ENCODE measurements at places on chromosomes 2 and 18. TPM values are rescaled to one million over a fixed set of nuclear protein-coding genes. Genes with fewer than 3 reads are reported as not detected.

DNA sequence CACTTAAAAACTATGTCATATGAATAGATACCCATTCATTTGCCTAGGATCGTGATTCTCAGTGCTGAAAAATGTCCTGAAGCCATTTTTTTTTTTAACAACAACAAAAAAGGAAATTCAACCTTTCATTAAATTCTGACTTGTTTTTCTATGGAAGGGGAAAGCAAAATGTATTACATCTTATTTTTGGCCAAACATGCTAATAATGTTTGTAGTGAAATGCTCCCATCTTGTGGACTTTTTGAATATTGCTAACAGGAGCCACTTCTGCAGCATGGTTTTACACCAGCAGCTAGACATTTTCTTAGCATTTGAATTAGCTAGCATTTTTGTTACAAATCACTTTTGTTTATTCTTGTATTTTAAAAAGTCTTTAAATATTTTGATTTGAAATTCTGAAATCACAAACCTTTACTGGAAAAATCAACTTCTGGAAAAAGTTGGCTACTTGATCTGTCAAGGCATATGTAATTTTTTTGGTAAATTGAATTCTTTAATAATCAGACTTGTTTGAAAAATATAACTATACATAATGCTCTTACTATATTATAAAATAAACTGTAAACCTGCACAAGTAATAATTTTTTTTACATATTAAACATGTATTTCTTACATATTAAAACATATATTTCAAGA, 75.8 kb downstream of the KIDINS220 start:
- H3K27me3 ChIP-seq: no peaks in the 10 kb centered on the region
- H3K27ac ChIP-seq: no peak overlapping the region

- H3K4me1 ChIP-seq: peaks cover 59% of the 10 kb centered on the region
- H3K36me3 ChIP-seq: peaks cover 60% of the 10 kb centered on the region
- H3K27ac ChIP-seq: peak overlapping the region; percentile 85
- DNase-seq: no peak
- peak overlapping the region; percentile 11 for H3K4me3 ChIP-seq
Observed at GRCh38 chr2:9594366-9595054, 36.3 kb downstream of the YWHAQ start.

DNA sequence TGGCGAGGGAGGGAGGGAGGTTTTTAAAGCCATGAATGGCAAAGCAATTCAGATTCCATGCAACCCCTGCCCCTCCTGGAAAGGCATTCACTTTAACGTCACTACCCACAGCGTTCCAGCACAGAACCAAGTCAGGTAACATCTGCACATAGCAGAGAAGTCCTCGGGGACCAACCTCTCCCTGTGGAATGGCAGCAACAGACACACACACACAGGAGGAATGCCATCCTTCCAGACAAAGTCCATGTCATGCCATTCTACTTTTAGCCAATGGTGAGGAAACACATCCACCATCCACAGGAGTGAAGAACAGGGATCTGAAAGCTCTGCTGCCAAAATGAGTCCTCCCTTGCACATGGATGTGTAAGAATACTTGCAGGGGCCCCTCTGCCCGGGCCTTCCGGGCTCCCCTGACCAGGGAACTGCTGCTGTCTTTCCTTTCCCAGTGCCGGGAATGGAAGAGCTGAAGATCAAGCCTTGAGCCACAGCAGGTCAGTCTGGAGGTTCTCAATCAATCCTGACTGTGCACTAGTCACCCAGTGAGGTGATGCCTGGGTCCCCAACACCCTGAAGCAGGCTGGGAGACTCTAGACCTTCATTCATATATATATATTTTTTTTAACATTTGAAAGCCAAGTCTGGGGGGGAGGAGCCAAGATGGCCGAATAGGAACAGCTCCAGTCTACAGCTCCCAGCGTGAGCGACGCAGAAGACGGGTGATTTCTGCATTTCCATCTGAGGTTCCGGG, 63.7 kb downstream of the UXS1 start:
- DNase-seq: no peak
- no peak overlapping the region for H3K4me3 ChIP-seq
- no peaks in the 10 kb centered on the region for H3K27me3 ChIP-seq

MAPK4 gene
- total RNA-seq: not detected

DNA sequence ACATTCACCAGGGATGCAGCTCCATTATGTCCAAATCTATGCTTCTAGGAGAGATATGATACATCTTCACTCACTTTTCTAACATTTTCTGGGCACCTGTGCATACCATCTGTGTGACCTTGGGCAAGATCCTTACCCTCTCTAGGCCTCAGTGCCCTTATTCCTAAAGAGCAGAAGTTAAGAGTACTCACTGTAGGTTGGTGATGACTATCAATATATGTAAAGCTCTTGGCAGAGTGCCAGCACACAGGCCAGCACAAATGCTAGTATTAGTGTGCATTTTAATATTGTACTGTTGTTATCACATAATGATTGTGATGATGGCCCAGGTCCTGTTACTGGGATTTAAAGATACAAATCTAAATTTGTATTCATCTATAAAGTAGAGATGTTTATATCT, 199.2 kb downstream of the RAD51AP2 start:
- H3K27me3 ChIP-seq: no peaks in the 10 kb centered on the region
- DNase-seq: no peak
- no peaks in the 10 kb centered on the region for H3K4me1 ChIP-seq
- H3K27ac ChIP-seq: no peak overlapping the region
- H3K4me3 ChIP-seq: no peak overlapping the region

DNA sequence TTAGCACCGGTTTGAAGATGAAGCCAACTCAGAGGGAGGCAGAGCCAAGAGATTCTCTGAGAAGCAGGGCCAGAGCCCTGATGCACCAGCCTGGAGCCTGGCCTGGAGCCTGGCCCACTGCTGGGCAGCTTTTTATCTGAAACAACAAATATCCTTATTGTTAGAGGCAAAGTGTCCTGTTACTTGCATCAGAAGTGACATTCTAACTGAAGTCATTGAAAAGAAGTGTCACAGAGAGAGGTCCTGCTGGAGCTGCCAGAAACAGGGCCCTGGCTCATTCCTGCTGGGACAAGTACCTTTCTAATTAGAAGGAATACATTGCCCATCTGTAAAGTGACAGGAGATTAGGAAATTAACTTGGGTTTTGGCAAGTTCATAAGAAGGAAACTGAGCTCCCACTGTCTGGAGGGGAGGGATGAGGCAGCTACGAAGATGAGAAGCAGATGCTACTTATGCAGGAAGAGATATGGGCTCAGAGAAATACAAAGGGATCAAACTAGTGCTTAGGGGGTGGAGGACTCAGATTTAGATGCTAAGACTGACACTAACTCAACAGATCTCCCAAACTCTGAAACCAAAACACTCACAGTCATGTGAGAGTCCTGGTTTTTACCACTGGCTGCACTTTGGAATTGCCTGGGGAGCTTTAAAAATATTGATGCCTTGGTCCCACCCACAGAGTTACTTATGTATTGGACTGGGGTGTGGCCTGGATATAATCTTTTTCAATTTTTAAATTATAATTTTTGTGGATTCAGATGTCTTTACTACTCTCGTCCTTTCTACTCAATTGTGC, 11.0 kb upstream of the HK2 start:
- H3K36me3 ChIP-seq: no peaks in the 10 kb centered on the region
- no peak overlapping the region for H3K4me3 ChIP-seq
- H3K27ac ChIP-seq: no peak overlapping the region
- no peak for DNase-seq
- no peaks in the 10 kb centered on the region for H3K27me3 ChIP-seq

- no peak overlapping the region for H3K27ac ChIP-seq
- DNase-seq: no peak
- H3K4me3 ChIP-seq: no peak overlapping the region
- no peaks in the 10 kb centered on the region for H3K4me1 ChIP-seq
- H3K36me3 ChIP-seq: no peaks in the 10 kb centered on the region
Observed at GRCh38 chr18:64734063-64734462, 585.2 kb upstream of the LINC00305 start.

GRCh38 chr18:45266023-45266422, 349.3 kb upstream of the SLC14A2 start:
- H3K27ac ChIP-seq: no peak overlapping the region
- DNase-seq: no peak
- no peaks in the 10 kb centered on the region for H3K27me3 ChIP-seq
- no peaks in the 10 kb centered on the region for H3K36me3 ChIP-seq
- no peak overlapping the region for H3K4me3 ChIP-seq

CYP27C1 gene
- not detected for total RNA-seq

DNA sequence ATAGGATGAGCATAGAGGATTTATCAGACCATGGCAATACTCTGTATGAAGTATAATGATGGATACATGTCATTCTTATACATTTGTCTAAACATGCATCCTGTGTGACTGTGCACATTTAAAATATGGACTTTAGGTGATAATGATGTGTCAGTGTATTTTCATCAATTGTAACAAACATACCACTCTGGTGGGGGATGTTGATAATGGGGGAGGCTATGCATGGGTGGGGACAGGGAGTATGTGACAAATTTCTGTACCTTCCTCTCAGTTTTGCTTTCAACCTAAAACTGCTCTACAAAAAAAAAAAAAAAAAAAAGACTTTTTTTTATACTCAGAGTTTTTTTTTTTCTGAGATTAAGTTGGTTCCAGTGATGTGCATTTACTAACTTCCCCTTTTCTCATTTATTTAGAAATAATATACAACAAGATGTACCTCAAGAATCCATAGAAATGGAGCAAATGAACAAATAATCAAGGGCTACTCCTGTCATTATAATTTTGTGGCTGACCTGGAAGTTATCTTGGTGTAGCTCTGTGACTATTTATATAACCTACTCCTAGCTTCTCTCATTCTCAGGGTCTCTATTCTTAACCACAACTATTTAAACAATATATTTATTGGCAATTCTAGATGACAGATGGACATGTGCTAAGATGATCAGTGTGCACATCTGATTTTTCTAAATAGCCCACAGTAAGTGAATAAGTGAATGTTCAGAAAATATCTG, 108.9 kb upstream of the ITGA4 start:
- no peak overlapping the region for H3K4me3 ChIP-seq
- peak overlapping the region; percentile 36 for H3K27ac ChIP-seq
- peaks cover 24% of the 10 kb centered on the region for H3K4me1 ChIP-seq

- no peaks in the 10 kb centered on the region for H3K36me3 ChIP-seq
- H3K27me3 ChIP-seq: peaks cover 30% of the 10 kb centered on the region
- no peak overlapping the region for H3K4me3 ChIP-seq
- no peaks in the 10 kb centered on the region for H3K4me1 ChIP-seq
Observed at GRCh38 chr2:234650911-234651310, 154.0 kb upstream of the ARL4C start.

- H3K4me1 ChIP-seq: no peaks in the 10 kb centered on the region
- no peaks in the 10 kb centered on the region for H3K27me3 ChIP-seq
- H3K27ac ChIP-seq: no peak overlapping the region
Observed at GRCh38 chr2:71714601-71715240, 261.4 kb downstream of the DYSF start.

DNMT3A gene
- total RNA-seq: 92.2 TPM

- H3K27ac ChIP-seq: no peak overlapping the region
- H3K4me1 ChIP-seq: no peaks in the 10 kb centered on the region
- no peak for DNase-seq
Observed at GRCh38 chr2:155157065-155157464, 458.6 kb downstream of the KCNJ3 start.

DNA sequence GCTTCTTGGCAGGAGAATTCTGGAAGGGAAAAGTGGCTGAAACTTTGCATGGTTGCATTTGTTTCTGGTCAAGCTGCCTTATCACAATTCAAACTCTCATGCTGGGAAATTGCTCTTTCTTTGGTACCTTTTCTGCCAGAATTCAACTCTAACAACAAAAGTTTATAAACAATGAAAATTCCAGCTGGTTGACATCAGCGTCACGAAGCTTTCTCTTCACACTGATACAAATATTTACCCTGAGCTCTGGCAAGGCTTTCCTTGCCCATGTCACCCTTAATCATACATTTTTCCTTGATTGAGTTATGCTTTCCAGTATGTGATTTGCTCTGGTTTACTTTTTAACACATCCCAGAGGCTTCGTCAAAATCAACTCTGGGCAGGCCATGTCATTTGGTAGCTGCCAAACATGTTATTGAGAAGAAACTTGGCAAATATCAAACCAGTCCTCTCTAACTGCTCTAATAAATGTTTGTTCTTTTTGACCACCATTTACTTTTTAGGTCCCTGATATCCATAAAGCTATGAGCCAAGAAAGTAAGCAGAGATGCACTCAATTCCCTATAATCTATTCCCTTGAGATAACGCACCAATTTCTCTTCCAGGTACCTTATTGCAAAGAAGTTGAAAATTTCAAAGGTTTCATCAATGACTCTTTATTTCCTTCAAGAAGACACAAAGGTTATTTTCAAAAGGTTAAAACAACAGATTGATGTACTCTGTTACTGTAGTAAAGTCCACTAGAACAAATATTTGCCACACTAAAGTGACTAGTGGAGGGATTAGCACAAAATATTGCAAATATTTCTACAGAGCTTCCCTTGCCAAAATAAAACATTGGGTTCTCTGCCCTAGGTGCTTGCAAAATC, 1241.1 kb upstream of the ZEB2 start:
- no peaks in the 10 kb centered on the region for H3K36me3 ChIP-seq
- H3K4me3 ChIP-seq: no peak overlapping the region
- H3K4me1 ChIP-seq: no peaks in the 10 kb centered on the region
- no peak for DNase-seq
- H3K27ac ChIP-seq: no peak overlapping the region

DNA sequence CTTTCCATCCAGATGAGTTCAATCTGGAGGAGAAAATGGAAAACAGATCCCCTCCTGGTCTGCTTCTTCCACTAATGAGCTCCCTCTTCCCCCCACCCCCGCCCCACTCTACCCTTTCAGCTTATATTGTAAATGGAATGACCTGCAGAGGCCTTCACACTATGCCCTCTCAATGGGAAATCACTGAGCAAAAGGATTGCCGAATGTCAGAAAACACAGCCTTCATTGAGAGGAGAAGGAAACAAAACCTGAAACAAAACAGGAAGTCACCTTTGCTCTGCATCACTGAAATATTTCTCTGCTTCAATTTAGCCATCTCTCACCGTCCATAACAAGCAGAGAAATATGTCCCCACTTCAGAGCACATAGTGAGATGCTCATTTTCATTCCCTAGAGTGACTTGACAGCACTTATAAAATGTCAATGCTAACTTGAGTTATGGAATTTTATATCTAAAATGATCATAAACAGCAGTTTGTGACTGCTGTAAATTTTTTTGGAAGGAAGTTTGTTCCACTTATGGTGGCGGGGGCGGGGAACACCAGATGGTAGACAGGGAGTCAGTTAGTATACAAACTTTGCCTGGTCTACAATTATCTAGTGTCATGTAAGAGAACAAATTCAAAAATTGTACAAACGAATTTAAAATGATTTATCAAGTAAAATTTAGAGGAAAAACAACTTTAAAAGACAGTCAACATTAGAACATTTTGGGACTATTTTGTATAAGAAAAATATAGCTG, 1.8 kb upstream of the FRZB start:
- H3K27me3 ChIP-seq: peaks cover 89% of the 10 kb centered on the region
- no peak overlapping the region for H3K27ac ChIP-seq
- no peak for DNase-seq
- H3K4me3 ChIP-seq: no peak overlapping the region

DNA sequence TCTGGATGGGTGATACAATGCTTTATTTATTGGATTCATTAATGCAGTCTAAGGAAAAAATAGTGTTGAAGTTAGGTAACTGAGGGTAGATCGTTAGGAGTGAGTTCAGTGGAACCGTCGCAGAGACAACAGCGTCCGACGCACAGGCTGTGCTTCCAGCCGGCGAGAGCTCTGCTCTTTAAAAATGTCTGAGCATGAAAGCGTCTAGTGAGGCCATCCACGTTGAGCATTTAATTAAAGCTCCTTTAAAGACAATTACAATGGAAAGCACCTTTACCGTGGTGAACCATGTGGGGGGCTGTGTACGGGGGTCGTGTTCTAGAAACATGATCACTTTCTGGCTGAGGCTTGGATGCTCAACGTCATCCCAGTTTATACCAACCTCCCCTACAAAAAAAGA, 822.7 kb downstream of the GALR1 start:
- DNase-seq: no peak
- H3K27me3 ChIP-seq: peaks cover 9% of the 10 kb centered on the region
- no peak overlapping the region for H3K27ac ChIP-seq
- no peak overlapping the region for H3K4me3 ChIP-seq
- no peaks in the 10 kb centered on the region for H3K36me3 ChIP-seq
